ENCODE measurements at places on chromosomes 7 and 10.

GRCh38 chr10:36096576-36096975 is 454.5 kb upstream of the FZD8 start:
- no peak for DNase-seq

- DNase-seq, result no peak
These were observed 89.2 kb downstream of the DIP2C start for GRCh38 chr10:600234-600633.

DNA sequence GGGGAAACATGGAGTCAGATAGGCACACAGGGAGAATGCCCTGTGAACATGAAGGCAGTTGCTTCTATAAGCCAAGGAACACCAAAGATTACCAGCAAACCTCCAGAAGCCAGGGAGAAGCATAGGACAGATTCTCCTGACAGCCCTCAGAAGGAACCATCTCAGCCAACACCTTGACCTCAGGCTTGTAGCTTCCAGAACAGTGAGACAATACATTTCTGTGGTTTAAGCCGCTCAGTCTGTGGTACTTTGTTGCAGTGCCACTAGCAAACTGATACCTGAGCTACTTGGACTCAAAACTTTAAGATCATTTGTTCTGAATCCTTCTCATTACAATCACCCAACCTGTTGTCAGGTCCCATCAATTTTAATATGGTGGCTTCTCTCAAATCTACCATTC is 31.2 kb downstream of the ABLIM1 start:
- DNase-seq, result no peak

DNA sequence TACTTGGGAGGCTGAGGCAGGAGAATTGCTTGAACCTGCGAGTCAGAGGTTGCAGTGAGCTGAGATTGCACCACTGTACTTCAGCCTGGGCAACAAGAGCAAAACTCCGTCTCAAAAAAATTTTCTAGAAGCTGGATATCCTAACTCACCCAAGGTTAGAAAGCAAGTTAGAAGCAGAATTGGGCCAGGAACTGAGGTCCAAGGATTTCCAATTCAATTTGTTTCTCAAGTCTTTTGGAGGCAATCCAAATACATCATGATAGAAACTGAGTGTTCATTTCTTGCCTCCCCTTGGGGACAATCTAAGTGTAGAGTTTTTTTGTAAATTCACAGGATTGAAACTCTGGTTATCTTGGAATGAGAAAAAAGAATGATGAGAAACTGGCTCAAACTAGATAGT is 45.5 kb downstream of the LAMB1 start:
- DNase-seq, result no peak

DNA sequence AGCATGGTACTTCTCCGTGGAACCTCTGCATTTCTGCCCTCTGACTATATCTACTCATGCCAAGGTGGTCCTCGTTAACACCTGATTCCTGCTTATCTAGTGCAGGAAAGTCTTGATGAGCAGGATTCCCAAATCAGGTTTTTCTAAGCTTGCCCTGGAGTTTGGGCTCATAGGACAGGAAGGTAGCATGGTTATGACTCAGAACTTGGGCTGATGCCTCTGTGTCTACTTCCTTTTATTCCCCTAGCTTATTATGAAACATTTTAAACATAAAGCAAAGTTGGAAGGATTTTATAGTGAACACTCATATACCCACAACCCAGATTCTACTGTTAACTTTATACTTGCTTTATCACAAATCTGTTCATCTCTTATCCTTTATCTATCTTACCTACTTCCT is 5.6 kb downstream of the SUFU start:
- DNase-seq, result no peak

GRCh38 chr7:38880454-38880853 is 28.5 kb downstream of the VPS41 start:
- peak; percentile 42 for DNase-seq

DNA sequence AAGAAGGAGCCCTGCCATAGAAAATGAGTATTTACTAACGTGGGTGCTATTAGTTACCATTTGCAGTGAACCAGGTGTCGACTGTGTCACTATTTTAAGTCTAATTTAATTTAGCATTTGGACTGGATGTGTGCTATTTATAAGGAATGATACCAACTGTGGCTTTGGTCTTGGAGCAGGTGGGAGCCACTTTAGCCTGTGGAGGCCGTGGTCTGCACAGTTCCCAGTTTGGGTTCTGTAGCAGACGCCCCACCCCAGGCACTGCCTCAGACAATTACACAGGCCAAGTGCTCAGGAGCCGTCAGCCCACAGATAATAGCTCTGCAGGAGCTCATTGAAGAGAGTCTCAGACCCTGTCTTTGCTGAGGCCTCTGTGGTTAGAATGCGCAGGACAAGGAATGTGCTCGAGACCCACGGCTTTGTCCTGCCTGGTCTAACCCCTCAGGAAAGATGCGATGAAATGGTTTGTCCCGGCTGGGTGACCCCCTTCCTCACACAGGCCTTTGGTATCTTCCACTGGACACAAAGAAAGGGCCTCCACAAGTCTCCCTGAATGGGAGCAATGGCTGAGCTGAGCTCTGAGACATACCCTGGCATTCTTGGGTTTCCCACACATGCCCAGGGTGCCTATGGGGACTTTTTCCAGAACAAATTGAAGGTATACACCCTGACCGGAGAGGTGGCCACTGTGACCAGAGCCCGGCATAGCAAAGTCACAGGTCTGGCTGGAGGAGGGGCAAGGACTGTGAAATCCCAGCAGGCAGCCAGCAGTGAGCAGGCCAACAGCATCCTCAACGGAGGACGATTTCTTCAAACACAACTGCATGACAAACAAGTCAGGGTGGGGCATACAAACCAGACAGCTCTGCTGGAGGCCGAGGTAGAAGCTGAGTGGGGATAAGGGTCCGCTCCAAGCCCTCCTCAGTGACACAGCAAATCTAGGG is 251.2 kb downstream of the ARHGAP12 start:
- peak; percentile 76 for DNase-seq

- no peak for DNase-seq
These were observed 820.8 kb downstream of the PCDH15 start for GRCh38 chr10:53980210-53980609.

DNA sequence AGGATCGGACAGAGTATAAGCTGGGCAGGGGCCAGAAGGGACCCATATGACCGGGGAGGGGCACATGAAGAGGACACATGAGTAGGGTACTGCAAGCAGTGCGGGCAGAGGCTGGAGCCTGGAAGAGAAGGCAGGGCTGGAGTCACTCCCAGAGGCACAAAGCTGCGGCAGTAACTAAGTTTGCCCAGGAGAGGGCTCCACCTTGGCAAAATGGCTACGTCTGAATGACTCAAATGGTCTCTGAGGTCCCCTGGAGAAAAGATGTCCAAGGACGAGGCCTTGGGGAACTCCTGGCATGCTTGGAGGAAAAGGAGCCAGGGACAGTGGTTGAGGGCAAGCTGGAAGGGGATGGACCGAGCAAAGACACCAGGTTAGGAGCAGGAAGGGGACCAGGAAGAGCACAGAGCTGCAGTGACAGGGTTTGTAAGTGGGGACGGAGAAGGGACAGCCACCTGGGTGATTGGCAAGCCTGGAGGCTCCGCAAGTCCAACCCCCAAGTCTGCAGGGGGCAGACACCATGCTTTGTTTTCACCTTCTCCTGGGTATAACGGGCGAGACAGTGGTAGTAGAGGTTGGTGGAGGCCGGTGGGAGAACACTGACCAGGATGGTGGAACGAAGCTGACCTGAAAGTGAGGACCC is 43.1 kb upstream of the LBX1 start:
- DNase-seq, result peak; percentile 51

DNA sequence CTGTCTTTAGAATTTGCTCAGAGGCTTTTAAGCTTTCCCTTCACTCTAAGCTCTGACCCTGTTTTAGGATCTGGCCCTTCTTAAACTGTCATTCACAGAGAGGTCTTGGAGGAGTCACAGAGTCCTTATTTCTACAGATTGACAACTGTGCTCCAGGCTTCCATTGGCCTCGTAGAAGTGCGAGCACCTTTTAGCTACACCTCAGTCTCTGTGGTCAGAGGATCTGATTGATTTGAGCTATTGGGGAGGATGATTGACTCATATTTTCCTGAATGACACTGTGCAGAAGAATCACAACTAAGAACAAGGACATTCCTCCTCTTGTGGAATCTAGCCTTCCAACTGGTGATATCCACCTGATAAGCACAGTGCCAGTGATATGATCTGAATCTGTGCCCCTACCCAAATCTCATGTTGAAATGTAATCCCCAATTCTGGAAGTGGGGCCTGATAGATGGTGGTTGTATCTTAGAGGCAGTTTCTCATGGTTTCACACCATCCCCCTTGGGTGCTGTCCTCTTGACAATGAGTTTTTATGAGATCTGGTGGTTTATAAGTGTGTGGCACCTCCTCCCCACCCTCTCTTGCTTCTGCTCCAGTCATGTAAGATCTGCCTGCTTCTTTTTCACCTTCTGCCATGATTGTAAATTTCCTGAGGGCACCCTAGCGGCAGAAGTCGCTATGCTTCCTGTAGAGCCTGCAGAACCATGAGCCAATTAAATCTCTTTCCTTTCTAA is 3.2 kb downstream of the CYP3A7 start:
- no peak for DNase-seq

DNA sequence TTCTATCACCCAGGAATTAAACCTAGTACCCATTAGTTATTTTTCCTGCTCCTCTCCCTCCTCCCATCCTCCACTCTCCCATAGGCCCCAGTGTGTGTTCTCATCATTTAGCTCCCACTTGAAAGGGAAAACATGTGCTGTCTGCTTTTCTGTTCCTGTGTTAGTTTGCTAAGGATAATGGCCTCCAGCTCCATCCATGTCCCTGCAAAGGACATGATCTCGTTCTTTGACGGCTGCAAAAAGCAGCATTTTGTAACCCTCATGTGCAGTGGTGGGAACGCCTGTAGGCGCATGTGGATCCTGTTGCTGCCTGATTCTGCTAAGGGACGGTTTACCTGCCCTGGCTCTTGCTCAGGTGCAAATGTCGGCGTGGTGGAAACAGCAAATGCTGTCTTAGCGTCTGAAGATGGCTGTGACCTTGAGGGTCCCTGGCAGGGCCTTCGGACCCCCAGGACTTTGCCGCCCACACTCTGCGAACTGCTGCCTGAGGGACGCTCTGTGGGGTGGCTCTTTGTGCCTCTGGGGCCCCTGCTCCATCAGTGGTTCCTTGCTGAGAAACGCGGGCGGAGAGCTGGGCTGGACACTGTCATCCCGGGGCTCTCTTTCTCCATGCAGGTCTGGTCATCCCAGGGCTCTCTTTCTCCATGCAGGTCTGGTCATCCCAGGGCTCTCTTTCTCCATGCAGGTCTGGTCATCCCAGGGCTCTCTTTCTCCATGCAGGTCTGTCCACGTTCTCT is 5.6 kb upstream of the MTG1 start:
- no peak for DNase-seq

GRCh38 chr7:32145911-32146310 is 75.7 kb upstream of the PDE1C start:
- peak; percentile 60 for DNase-seq

GRCh38 chr10:75493464-75493863 is 62.0 kb downstream of the LRMDA start:
- no peak for DNase-seq

GRCh38 chr10:42950606-42951485 is 126.0 kb upstream of the RET start:
- DNase-seq, result no peak

DNA sequence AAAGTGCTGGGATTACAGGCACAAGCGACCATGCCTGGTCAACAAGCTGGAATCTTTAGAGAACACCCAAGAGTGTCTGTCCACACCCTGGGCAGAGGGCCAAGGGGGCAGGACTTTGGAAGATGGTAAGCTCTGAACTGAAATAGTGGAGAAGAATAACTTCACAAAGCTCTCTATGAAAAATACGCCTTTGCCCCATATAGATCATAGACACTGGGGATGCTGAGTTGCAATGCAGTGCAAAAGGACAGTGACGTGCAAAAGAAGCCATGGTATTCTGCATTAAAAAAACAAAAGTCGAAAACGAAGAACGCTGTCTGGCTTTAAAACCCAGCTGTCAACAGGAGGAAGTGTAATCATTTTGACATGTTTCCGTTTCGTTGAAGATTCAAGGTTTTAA is 353.6 kb downstream of the CALN1 start:
- no peak for DNase-seq

- no peak for DNase-seq
These were observed 270.3 kb downstream of the WDR11 start for GRCh38 chr10:121121462-121121861.

GRCh38 chr7:101717628-101718357 is 88.7 kb upstream of the MYL10 start:
- peak; percentile 62 for DNase-seq

- no peak for DNase-seq
These were observed 31.6 kb downstream of the ASZ1 start for GRCh38 chr7:117395743-117396142.

- DNase-seq, result no peak
These were observed 819 bp downstream of the TMED4 start for GRCh38 chr7:44580945-44581878.

DNA sequence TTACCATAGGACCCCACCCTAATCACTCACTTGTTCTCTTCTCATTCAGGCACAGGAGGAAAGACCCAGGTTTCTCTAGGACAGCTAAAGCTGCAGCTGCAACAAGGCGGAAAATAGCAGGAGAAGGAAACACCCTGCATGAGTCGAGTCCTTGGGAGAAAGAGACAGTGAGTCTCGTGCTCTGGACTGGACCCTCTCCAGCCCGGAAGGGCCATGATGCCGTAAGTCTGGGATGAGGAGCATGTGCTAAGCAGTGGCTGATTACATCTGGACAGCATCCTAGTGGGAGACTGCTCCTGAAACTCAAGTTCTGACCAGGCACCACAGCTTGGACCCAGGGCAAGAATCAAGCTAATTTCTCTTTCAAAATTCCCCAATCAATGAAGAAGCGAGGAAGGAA is 39.4 kb downstream of the FBXW4 start:
- DNase-seq, result no peak

DNA sequence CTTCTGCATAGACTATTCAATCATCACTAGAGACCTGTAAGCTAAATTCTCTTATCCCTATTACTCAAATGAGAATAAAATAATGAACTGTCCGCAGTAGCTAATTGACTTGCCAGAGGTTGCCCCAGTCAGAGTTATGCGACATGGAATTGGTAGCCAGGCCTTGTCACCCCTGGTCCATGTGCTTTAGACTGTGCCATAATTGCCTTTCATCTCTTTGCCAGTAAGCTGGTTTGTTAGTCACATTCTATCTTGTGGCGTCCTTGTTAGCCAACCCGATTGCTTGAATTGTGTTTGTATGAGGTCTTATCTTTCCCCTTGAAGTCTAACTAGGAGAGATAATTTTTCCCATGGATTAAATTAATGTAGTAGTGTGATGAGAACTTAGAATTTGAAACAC is 262.6 kb downstream of the CSTF2T start:
- no peak for DNase-seq
